Skin of body (tissue), 3 donors: ENCODE measurements at places on chromosomes 6 and 20. TPM values are rescaled to one million over a fixed set of nuclear protein-coding genes. Genes with fewer than 3 reads are reported as not detected.

DNA sequence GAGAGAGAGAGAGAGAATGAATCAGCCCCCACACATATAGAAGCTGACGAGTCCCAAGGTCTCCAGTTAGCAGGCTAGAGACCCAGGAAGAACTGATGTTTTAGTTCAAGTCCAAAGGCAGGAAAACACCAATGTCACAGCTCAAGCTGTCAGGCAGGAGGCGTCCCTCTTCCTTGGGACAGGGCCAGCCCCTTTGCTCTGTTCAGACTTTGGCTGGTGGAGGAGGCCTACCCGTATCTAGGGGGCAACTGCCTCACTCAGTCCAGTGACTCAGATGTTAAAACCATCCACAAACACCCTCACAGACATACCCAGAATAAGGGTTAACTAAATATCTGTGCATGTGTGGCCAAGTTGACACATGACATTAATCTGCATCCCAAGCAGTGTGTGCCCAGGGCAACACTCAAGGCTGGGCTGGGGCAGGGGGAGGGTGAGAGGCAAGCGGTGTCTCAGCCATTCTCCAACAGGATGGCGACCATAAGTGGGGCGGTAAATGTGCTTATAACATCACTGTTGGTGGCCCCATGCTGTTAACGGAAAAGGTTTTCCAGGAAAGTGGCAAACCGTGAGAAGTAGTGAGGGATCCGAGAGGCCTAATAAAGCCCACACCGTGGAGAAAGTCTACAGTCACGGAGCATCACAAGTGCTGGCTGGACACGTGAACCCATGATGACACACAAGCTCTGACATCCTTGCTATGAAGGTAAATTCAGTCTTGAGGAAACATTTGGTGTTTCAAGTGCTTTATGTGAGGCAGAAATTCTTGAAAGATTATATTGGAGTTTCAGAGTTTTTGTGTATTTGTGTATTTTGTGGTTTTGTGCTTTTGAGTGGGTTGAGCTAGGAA lies 28.1 kb downstream of the RAMACL start:
- no peak for DNase-seq

DNA sequence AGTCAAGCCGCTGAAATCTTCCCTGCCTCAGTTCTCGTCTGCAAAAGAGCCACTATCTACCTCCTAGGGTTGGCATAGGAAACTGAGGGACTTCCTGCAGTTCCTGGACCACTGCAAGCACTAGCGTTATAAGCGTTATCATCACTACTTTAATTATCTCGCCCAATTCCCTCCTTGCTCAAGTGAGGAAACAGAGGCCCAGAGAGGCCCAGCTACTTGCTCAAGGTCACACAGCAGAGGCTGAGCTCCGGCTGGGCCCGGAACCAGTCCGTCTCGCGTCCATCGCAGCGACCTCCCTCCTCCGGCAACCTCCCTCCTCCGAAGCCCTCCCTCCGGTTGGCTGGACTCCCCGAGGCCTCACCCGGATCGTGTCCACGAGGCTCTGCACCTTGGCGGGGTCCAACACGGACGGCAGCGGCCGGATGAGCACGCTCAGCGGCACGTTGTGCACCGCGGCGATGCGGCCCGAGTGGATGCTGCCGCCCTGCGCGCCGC lies 338 bp downstream of the SRXN1 start:
- no peak for DNase-seq

DNA sequence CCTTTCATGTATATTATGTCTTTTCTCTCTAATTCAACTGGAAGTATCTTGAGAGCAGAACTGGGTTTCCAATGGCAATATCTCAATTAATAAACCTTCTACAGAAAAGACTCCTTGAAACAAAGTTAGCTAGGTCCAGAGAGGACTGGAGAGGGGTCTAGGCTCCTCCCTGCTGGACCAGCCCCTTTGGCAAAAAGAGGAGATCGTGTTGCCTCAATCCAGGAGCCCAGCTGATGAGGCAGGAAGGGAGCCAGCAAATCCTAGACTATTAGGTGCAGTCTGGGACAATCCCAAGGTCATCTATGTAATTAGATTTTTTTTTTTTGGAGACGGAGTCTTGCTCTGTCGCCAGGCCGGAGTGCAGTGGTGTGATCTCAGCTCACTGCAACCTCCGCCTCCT lies 21.9 kb downstream of the BCL2L1 start:
- DNase-seq = no peak

DNA sequence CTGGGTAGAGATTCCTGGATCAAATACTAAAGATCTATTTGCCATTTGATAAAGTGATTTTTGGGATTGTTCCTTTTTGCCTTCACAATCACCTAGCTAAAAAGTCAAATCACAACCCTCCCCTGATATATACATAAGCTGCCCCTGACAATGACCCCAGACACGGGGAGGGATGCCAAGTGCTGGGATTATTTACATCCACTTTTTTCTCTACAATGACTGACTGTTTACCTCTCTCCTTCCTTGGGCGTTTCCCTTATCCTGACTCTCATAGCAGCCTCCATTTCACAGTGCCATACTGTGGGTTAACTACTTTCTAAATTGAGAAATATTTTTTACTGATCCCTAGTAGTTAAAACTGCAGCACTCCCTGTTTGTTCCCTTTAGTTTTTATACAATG lies 150.8 kb upstream of the TMEM170B start:
- no peak for DNase-seq

Gene TFAP2D
- not detected for total RNA-seq

Gene DYNLT2
- 2.0 TPM for total RNA-seq
